HFFc6 (cell line): ENCODE measurements at places on chromosomes 3 and 15.

GRCh38 chr15:88664151-88664778 lies 25.4 kb downstream of the ISG20 start:
- no peak for DNase-seq

DNA sequence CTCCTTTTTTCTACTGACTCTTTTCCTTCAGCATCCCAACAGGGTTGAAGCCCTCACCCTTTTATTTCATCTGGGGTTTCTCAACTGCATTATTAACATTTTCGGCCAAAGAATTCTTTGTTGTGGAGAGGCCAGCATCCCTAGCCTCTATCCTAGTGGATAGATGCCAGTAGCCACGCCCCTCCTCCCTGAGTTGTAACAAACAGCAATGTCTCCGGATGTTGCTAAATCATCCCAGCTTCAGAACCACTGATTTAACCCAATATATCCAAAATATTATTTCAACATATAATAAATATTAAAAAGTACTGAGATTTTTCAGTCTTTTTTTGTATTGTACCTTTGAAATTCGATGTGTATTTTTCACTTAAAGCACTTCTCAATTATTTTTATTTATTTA lies 2.0 kb upstream of the RNF111 start:
- DNase-seq, result no peak

DNA sequence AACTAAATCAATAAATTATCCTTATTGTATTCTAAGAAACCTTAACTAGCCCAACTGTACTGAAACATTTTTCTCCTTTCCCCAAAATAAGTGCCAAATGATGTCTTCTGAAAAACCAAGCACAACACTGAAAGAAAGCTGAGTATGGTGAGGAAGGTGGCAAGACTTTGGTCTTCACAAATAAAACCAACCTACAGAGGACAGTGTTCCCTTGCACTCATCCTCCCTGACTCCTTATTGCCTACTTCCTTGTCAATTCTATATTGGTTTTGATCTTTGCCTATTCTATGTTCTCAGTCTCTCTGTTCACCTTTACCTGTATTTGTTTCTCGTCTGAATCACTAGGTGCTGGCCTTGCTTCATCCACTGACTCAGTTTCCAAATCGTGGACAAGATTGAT lies 490.1 kb upstream of the ZNF385D start:
- DNase-seq, result no peak

DNA sequence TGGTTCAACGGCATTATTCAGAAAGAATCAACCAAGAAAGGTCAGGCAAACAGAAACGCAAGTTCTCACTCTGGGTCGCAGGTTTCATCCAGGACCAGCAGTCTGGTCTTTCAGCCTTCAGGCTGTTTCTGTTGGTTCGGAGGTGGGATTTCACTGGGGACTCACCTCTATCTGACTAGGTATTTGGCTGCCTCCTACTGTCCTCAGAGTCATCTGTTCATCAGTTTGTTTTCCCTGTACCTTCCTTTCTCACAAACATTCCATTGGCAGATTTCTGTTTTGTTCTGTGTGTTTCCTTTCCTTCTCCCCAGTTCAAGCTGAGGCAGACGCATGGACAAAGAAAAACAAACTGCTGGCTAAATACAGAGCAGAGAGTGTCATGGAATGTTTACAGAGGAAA lies 1046.6 kb upstream of the CFAP20DC start:
- no peak for DNase-seq

GRCh38 chr15:43404130-43404529 lies 33.2 kb downstream of the TUBGCP4 start:
- no peak for DNase-seq

DNA sequence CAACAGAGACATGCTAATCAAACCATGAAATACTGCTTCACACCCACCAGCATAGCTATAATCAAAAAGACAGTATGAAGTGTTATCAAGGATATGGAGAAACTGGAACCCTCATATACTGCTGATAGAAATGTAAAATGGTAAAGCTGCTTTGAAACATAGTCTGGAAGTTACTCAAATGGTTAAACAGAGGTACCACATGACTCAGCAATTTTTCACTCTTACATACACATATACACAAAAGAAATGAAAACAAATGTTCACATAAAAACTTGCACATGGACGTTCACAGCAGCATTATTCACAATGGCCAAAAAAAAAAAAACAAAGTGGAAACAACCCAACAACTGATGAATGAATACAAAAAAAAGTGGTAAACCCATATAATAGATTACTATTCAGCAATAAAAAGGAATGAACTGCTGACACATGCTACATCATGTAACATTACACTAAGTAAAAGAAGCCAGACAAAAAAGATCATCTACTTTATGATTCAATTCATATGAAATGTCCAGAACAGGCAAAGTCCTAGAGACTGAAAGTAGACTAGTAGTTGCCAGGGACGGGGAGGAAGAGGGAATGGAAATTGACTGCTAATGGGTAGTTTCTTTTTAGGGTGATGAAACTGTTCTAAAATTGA lies 23.2 kb downstream of the ZNF148 start:
- DNase-seq, result peak; percentile 20

- no peak for DNase-seq
These were observed 141.4 kb downstream of the GREM1 start for GRCh38 chr15:32859251-32859650.

DNA sequence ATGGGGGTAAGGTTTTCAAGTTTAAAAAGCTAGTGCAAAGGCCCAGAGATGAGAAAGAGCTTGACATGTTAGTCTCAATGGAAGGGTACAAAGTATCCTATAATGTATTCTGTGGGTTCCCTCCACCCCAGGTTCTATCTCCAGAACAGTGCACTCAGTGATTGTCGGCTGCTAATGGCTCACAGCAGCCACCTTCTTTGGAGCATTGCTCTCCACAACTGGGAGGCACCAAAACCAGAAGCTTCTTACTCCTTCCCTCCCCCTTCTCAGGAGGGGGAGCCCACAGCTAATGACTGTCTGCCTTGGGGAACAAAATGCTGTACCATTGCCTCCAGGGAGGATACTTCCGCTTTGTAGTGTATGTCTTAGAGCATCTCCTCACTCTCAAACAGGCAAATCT lies 439.4 kb upstream of the RBMS3 start:
- no peak for DNase-seq

- DNase-seq, result no peak
These were observed 28.7 kb upstream of the B3GNT5 start for GRCh38 chr3:183224180-183224970.

- DNase-seq, result no peak
These were observed 24.5 kb upstream of the PSMD6 start for GRCh38 chr3:64047787-64048186.

GRCh38 chr3:47661121-47661752 lies 82.6 kb upstream of the CSPG5 start:
- DNase-seq, result peak; percentile 52

GRCh38 chr3:173257797-173258196 lies 116.8 kb upstream of the SPATA16 start:
- no peak for DNase-seq

DNA sequence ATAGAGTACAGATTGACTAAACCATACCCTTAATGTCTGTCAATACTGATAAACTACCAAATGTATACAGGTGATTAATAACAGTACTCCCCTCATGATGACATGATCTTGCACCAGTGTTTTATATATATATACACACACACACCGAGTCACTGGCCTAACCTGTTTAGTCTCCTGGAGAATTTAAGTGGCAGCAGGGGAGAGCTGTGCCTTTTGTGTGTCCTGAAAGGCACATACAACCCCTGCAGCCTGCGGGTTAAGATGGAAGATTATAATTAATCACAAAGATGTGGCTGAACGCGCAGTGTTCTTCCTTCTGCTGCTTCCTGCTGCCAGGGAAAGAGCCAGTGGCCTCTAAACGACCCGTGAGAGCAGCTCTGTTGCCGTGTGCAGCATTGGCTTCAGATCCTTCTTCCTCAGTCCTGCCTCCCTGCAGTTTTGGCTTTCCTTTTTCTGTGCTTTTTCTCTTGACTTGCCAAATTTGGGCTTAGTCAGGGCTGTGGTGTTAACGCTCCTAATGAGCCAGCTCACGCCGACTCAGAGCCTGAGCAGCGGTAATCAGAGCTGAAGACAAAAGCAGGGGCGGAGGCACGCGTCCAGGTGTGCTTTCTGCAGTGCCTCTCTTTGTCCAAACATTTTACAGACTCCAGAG lies 42.5 kb upstream of the UBE3A start:
- no peak for DNase-seq

GRCh38 chr3:53238051-53238850 lies 17.6 kb downstream of the TKT start:
- peak; percentile 97 for DNase-seq

GRCh38 chr3:380801-381200 lies 184.2 kb downstream of the CHL1 start:
- DNase-seq, result no peak

DNA sequence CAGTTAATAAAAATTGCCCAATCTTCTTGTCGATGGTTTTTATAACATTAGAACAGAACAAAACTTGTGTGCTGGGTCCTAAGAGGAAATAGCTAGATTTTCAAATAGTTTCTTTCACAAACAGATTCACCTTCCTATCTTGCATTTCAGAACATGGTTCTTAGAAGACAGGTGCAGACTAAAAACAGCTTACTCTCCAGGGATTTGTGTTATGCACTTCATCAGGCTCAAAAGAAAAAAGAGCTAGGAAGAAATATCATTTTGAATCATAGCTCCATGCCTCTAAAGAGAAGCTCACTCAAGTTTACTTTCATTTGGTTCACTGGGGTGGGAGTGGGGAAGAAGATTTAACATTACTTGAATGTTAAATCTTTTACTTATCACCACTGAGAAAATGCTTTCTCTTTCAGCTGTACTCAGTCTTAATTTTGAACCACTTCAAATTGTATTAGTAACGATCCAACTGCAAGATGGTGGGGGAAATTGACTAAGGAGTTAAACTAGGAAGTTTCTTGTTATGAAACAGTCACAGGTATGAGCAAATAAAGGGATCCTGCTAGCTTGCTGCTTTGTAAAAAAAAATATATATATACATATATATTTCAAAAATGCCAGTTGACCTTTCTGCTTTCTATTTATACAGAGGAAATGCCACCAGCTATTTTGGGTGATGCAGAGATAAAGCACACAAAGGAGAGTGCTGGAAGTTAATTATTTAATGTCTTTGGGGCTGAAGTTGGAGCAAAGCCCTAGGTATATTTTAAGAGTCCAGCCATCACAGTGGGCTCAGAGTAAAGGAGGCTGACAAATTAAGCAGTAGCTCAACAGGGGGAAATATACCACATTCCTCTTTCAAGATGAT lies 28.3 kb upstream of the NUDT16 start:
- peak; percentile 12 for DNase-seq
